ENCODE measurements at places on chromosomes 4 and X.

DNA sequence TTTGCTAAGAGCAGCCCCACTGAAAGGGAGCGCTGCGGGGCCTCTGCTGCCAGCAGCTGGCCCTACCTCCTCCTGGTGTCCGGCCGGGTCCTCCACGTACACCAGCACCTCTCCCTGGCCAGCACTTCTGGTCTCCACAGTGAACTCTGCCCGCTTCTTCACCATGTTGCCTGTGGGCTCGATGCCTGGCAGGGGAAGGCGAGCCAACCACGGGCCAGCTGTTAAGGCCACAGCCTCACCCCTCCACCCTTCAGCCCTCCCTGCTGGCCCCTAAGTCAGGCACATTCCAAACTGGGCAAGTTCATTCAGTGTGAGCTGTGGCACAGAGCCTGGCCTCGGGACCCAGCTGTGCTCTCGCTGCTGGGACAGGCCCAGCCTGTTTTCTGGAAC, 7.8 kb downstream of the FLNA start:
- DNase-seq = no peak

DNA sequence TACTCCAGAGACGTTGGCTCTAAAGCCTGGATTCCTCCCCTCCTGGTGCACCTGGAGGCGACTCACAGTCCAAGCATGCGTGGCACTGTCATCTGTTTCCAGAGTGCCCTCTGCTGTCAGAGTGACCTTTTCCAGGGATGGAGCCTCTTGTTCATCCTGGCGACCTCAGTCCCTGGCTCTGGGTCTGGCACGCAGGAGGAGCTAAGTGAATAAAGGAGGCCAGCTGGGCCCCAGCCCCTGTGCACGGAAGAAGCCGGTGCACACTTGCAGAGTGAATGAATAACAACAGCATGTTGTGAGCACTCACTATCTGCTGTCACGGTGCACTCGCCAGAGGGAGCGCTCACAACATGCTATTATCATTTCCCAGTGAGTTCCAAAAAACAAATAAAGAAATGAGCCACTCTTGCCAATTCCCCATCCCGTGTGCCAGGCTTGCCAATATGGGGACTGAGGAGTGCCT, 27.8 kb upstream of the PSAPL1 start:
- peak; percentile 30 for DNase-seq

DNA sequence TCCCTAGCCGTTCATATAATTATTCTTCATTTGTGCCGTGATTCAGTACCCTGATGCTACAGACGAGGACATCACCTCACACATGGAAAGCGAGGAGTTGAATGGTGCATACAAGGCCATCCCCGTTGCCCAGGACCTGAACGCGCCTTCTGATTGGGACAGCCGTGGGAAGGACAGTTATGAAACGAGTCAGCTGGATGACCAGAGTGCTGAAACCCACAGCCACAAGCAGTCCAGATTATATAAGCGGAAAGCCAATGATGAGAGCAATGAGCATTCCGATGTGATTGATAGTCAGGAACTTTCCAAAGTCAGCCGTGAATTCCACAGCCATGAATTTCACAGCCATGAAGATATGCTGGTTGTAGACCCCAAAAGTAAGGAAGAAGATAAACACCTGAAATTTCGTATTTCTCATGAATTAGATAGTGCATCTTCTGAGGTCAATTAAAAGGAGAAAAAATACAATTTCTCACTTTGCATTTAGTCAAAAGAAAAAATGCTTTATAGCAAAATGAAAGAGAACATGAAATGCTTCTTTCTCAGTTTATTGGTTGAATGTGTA, 7.0 kb downstream of the SPP1 start:
- no peak for DNase-seq

DNA sequence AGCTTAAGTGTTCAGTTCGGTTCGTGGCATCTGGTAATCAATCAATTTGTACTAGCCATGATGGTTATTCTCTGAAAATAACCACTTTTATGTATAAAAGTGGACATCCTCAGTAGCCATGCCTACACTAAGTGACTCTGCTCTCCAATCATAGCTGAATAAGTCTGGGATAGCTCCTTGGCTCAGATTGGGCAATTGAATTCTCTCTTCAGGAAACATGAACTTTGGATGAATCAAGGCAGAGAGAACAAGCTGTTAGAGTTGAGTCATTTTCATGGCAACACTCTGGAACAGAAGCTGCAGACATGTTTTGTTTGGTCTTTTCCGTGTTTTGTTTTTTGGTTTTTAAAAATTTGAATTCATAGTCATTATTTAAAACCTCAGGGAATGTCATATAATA, 66.8 kb upstream of the TMEM164 start:
- DNase-seq = no peak

DNA sequence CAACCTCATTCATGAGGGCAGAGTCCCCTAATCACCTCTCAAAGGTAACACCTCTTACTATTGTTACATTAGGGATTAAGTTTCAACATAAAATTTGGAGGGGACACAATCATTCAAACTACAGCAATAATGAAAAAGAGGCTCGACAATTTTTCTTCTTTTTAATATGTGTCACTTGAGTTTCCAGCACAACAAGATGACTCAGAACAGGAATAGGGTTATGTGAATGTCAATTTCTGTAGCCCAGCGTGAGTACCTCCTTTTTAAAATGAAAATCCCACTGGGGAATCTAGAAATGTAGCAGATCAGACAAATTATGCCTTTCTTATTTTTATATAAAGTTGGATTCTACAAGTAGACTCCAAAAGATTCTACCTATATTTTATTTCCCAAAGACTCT, 83.7 kb downstream of the ZNF330 start:
- no peak for DNase-seq

GRCh38 chr4:76011700-76012387, 4.5 kb upstream of the CXCL9 start:
- no peak for DNase-seq

- no peak for DNase-seq
Observed at GRCh38 chr4:112119353-112119783, 25.9 kb upstream of the FAM241A start.

- peak; percentile 65 for DNase-seq
Observed at GRCh38 chr4:169270810-169271691, at the start of gene SH3RF1. SH3RF1 (minus strand) TSS chr4:169270956; CDS start chr4:169269212, 1,744 bp downstream.

- DNase-seq = no peak
Observed at GRCh38 chrX:10667143-10667542, 46.8 kb upstream of the MID1 start.

DNA sequence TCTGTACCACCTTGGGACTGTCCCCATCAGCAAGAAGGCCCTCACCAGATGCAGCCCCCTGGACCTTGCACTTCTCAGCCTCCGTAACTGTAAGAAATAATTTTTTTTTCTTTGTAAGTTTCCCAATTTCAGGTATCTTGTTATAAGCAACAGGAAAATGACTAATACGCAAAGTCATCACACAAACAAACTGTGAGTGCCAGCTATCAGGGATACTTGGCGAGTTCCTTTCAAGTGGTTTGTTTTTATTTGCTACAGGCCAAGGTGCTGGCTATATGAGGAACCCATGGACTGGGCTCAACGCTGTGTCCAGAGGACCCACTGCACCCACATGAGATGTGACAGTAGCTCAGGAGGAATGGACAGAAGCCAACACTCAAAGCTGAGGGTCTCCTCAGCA, 11.5 kb upstream of the GPM6B start:
- no peak for DNase-seq

- DNase-seq = no peak
Observed at GRCh38 chrX:94914235-94914634, 1240.2 kb downstream of the FAM133A start.

DNA sequence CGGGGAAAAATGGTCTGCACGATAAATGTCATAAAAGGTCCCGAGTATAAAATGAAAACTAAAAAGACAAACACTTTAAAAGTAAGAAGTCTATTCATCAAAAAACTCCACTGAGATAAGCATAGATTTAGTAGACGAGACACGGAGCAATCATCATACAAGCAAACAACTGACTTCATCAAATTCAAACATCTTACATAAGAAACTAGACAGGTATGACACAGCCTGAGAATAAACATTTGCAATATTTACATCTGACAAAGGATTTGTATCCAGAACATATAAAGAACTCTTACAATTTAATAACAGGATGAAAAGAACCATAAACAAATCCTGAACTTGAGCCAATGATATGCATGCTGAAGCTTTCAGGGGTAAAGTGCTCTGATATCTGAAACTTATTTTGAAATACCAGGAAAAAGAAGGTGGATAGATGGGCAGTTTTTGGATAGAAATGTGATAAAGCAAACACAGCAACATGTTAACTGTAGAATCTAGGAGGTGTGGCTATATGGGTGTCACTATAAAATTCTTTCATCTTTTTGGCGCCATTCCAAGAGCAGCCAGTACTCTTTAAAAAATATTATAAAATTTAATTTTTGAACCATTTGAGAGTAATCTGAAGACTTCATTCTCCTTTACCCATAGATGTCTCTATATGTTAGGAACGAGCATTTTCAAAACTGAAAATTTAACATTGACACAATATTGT, 12.0 kb downstream of the MPP1 start:
- DNase-seq = no peak

DNA sequence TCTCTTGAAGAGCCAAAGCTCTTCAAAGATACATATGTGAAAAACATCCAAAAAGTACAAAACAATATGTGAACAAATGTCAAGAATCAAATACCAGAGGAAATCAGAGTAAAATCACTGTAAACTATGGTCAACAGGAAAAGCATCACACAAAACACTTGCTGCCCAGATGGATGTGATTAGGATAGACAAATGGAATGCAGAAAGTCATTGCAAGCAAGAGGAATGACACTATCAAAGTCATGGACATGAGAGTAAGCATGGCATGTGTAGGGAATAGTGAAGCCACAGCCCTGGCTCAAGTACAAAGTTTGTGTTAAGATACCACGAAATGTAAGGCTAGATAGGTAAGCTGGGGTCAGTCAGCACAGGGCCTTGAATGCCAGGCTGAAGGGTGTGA, 37.7 kb downstream of the CLDN2 start:
- DNase-seq = no peak

DNA sequence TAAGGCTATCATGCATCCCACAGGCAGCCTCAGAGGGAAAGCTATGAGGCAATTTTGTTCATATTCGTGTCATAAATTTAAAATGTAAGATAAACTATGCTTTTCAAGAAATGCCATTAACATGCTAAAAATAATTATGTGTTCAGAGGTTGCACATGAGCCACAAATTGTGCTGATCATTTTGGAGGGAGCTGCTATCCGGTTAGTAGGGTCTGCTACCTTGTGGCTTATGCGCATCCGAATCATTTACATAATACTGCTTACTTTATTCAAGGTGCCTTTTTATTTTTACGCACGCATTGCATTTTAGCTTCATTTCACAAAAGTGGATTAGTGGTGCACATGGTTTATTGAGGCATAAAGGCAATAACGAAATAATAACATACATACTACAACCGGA, 76.4 kb upstream of the WWC2 start:
- no peak for DNase-seq

GRCh38 chr4:60812811-60813210, 387.3 kb upstream of the ADGRL3 start:
- no peak for DNase-seq

All from SW 1271 (cell line).